Stimulated activated CD4-positive, alpha-beta T cell treated with anti-CD3 and anti-CD28 coated beads, Interleukin-1b, Interleukin-23, amount 100 ng/mL, for 24 hours (primary cell): ENCODE measurements at places on chromosomes 5 and 9.

DNA sequence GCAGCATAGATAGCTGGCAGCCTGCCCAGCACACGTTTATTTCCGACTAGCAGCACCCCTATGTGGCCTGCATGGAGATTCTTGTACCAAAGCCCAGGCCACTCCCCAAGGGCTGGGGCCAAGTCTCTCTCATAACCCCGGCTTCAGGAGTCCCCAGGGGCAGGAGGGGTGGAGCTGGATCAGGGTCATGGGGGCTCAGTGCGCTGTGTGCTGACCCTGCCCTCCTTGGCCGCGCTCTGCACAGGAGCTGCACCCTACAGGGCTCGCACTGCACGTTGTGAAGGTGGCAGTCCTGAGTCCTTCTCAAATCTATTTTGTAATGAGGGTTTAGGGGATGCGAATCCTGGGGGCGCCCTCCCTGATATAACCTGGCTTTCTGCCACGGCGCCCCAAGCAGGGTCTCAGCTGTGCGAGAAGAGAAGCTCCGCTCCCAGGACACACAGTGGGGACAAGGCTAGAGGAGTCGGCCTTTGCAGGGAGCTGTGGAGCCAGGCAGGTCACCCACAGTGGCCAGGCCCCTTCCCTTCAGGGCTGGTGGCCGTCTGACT, 28.6 kb downstream of the NKD2 start:
- no peak for DNase-seq

- no peak for DNase-seq
Observed at GRCh38 chr5:154487541-154487940, 9.5 kb upstream of the HAND1 start.

DNA sequence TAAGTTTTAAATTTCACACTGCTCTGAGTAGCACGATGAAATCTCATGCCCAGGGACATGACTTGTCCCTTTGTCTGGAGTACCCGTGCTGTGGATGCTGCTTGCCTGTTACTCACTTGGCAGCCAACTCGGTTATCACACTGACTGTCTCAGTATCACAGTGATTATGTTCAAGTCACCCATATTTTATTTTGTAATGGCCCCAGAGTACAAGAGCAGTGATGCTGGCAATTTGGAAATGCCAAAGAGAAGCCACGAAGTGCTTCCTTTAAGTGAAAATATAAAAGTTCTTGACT, 22.8 kb upstream of the SCGB3A2 start:
- DNase-seq = no peak

DNA sequence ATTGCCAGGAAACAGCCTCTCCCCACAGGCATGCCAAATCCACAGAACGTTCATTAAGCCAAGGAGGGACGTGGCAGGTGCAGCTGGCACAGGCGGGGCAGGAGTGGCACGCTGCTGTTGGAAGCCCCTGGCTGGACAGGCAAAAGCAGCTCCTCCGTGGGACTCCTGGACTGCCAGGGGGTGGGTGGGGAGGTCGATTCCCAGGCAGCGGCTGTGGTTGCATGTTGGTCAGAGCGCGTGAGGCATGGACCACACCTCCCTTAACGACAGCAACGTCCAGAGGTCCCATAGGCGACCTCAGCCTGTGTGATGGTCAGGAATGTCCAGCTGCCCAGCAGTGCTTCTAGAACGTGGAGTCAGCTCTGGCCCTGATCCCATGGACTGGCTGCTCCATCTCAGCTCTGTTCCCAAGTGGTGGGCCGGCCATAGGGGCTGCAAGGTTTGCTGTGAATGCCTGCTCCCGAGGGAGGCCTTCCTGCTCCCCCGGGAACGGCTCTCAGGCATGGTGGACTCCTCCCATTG, 6.9 kb downstream of the SLC6A19 start:
- no peak for DNase-seq
